ENCODE measurements at places on chromosomes 3 and 15.
A peak's percentile ranks its signal among the peaks of the same experiment; 100 is the strongest.

GRCh38 chr15:58467722-58468423 lies 36.1 kb downstream of the LIPC start:
- no peak for DNase-seq

DNA sequence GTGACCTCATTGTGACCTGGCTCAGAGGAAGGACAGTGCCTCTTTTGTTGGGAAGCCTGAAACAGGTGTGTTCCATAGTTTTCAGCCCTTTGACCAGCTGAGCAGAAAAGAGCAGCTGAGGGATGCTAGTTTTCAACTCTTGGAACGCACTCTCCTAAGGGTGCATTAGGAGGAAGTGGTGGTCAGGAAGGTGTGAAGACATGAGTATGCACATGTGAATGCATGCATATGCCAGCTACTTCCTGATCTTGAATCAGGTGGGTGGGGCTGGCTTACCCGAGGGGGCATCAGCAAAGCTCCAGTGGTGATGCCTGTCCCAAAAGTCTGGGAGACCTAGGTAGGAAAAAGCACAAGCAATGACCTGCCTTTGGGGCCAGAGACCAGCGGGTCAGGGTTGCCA lies 23.3 kb upstream of the CEMIP start:
- DNase-seq: peak; percentile 4

DNA sequence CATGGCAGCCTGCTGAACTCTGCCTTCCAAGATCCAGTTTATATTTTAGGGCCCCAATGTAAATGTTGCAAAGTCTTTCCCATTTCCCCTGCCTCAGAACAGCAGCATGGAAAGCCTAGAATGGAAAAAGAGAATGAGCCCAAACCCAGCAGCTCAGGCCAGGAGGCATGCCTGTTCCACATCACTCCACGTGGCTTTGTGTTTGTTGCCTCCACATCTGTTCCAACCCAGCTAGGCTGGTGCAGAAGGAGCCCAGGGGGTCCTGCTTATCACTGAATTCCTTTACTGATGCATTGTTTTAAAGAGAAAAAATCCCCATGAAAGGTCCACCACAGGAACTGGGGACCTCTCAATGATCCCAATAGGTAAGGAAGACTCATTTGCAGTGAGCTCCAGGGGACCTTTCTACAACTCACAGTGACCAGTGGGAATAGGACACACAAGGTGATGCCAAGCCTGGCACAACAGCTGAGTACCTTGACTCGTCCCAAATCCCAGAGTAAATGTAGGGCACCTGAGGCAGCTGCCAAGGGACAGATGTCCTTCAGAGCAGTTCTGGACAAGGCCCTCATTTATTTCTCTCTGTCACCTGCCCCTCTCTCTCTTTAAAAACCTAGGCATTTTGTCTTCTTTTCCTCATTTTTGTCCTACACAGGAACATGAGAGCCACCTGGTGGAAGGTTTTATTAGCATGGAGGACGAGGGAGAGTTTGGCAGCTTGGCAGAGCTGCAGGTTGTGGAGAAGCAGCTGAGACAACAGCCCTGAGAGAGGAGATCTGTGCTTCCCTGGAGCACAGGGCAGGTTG lies 41.7 kb upstream of the ADAMTS17 start:
- peak; percentile 27 for DNase-seq

DNA sequence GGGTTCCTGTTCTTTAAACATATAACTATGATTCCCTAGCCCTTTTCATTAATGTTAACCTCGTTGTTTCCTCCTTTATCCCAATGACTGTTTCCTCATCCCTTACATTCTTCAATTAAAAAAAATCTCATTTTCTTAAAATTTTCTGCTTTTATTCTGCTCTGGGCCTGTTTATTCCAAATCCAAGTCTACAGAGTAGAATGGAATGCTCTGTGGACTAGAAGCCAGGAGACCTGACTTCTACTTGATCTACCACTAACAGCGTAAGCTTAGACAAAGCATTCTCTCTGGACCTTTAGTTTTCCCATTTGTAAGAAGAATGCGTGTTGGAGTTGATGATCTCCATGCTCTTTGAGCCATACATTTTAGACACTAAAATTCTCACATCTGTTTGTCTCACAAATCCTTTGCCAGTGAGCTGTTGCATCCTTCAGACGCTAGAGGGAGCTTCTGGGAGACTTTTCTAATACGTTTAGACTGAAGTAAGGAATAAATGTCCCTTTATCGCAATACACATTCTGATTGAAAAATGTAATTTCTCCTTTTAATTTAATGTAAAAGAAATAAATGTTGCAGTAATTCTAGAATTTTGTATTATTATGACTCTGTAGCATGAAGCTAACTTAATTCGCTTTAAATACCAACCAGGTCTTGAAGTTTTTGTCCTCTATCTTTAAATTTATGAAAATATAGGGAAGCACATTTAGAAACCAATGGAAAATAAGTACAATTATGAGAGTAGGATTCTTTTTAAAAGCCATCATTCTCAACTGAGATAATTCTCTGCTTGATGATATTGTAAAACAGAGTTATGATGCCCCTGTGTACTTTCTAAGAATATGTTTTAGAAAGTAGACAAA lies 21.7 kb upstream of the GMNC start:
- peak; percentile 33 for DNase-seq

DNA sequence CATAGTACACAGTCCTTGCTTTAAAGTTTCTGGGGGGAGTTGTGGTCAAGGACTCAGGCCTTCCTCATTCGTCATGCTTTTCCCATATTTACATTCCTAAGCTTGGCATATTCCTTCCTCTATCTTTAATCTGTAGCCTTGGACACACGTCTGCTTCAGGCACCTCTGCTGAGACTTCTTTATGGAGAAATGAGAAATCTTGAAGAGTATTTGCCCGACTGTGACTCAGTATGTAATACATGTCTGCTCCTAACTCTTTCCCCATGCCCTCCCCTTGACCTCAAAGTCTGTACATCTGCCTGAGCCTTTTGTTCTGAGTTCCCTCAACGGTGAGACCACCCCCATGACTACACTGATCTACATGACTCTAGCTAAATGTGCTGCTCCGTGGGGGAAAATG lies 246.1 kb downstream of the SI start:
- no peak for DNase-seq

- DNase-seq: no peak
These were observed 2.5 kb downstream of the KLF13 start for GRCh38 chr15:31328969-31329639.

GRCh38 chr3:56894881-56895431 lies 93.2 kb upstream of the ARHGEF3 start:
- DNase-seq: peak; percentile 43

DNA sequence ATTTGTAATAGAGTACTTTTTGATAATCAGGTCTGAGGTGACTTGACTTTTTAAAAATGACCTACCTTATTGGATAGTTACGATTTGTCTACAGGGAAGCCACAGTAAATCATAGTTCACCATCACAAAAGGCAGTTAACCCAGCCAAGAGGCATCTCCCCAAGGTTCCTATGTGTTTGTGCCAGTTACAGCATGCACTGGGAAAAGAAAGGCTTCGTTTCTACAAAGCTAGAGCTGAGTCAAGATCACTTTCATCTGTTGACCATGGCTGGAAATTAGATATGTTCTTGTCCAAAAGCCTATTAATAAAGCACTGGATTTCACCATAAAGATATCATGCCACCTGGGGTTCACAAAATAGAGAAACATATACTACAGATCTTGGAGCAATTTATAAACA lies 139.9 kb downstream of the GREM1 start:
- DNase-seq: no peak

DNA sequence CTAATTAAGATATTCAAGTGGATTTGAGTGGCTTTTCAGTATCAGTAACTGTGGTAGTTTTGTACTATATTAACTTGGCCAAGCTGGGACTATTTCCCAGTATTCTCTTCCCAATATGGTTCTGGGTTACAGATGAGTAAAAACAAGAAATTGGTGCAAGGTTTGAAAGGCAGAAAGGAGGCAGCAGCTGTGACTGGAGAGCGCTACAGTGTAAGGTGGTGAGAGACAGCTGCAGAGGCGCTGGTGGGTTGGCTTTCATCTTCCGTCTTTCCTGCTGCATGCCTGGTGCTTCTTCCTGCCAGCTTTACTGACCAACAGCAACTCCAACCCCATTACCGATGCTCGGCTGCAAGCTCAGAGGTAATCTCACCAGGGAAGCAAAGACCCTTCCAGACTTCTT lies 9.8 kb downstream of the DPH3 start:
- DNase-seq: no peak

- peak; percentile 11 for DNase-seq
These were observed 44.5 kb upstream of the CCNL1 start for GRCh38 chr3:157204431-157204830.

DNA sequence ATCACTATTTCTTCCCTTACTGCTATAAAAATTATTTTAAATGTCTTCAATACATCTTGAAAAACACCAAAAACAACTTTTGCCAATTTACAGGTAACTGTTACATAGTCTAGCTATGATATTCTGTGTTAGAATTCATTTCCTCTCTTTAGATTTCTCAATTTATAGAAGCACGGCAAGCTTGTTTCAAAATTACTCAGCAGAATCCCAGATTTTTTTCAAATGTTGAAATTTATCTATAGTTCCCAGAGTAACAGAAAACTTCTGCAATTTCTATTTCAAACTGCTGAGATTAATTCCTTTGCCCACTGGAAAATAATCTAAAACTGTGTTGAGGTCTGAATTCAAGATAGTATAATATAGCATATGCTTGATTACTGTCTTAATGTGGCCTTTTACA lies 41.2 kb downstream of the CCPG1 start:
- no peak for DNase-seq

DNA sequence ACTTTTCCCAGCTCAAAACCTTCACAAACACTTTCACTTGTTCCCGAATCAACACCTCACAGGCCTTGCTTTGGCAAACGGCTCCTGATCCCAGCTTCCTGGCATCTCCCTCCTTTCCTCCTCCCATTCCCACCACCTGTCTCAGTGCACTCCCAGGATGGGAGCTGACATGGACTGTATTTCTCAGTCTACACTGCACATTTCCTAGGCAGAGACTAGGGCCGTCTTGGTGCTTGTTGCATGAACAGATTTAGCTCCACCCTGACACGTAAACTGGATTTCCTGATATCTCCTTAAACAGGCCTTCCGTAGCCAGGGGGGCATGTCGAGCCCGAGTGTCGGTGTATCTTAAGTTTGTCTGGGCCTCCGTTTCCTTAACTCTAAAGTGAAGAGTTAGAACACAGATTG lies 790 bp upstream of the WHAMM start:
- no peak for DNase-seq

GRCh38 chr3:27146786-27147185 lies 222.4 kb downstream of the NEK10 start:
- no peak for DNase-seq

GRCh38 chr3:21936207-21936606 lies 185.2 kb upstream of the ZNF385D start:
- no peak for DNase-seq

DNA sequence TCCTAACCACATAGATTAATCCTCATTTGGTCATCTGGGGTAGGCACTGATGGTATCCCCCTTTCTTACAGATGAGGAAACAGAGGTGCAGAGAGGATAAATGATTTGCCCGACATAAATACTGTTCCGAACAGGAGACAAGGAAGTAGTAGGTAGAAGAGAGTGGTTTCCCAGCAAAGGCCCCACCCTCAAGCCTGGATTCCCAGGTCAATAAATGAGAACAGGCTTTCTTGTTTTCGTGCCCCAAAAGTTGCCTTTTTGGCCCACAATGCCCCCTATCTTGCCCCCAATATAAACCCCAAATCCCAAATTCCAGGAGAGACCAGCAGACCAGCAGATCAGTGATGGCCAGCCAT lies 125.5 kb upstream of the PRR20G start:
- DNase-seq: no peak

- DNase-seq: no peak
These were observed 83.1 kb upstream of the TSEN2 start for GRCh38 chr3:12401208-12401607.

- DNase-seq: no peak
These were observed 60.6 kb upstream of the GATA2 start for GRCh38 chr3:128553560-128553959.

DNA sequence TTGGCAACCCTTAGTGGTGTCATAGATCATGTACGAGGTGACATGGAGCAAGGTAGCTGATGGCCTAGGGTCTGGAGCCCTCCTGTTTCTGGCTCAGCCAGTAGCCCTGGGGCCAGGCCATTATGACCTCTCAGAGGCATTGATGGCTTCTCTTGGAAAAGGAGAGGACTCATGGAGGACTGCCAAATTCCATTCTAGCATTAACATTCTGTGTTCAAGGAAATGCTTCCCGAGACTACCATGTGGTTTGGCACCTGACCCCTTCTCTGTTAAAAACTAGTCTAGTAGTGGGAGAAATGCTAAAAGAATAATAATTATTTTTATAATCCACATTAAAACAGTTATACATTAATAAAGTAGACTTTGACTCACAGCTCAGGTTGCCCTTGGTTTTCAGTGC lies 40.2 kb upstream of the ADAMTSL3 start:
- DNase-seq: no peak

DNA sequence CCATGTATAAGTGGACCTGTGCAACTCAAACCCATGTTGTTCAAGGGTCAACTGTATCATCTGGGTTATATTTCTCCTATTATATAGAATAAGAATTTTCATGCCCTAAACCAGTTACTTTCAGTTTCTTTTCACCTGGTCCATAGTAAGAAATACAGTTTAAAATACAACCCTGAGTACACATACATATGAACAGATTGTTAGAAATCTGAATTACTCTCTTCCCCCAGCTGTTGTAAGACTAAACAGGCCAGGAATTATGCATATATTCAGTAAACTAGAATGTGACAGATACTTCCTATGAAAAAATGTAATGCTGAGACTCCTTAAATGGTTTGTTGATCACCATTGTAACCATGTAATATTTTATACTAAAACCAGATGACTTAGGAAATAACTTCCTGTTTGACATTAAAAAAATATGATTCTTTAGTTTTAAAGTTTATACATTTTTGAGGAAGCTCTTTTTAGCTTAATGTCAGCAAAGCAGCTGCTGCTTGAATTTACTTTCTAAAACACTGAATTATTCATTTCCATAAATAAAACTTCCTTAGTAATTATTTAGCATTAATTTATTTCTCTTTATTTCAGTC lies 52.5 kb upstream of the ZCWPW2 start:
- DNase-seq: peak; percentile 7

- DNase-seq: no peak
These were observed 3.7 kb downstream of the SHQ1 start for GRCh38 chr3:72844436-72844993.

- DNase-seq: no peak
These were observed 11.8 kb downstream of the MRAS start for GRCh38 chr3:138359919-138360868.

GRCh38 chr15:69472046-69472445 lies 19.4 kb downstream of the RPLP1 start:
- DNase-seq: no peak

DNA sequence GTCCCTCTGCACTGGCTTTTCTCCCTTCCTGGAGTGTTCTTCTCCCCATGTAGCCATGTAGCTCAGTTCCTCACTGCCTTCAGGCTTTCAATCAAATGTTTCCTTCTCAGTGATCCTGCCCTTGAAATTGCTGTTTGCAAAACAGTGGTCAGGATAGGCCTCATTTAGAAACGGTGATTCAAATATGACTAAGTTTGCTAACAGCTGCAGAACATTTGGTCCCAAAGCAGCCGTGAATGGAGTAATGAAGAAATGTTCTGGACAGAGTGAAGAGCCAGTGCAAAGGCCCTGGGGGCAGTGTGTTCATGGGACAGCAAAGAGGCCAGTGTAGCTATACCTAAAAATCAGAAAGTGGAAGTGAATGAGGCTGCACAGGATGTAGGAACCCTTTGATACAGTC lies 223.4 kb downstream of the FEZF2 start:
- DNase-seq: no peak

- peak; percentile 81 for DNase-seq
These were observed 4.3 kb downstream of the DAZL start for GRCh38 chr3:16600780-16601536.

All from CD4-positive, alpha-beta T cell treated with Interleukin-4 for 4 hours (primary cell).